Anterior cingulate cortex (tissue), 58 donors: ENCODE measurements at places on chromosomes 4 and X.
A peak's percentile ranks its signal among the peaks of the same experiment; 100 is the strongest.

- DNase-seq, result no peak
Observed at GRCh38 chr4:123121241-123121907, 199.0 kb upstream of the NUDT6 start.

GRCh38 chr4:10589799-10590198 is 94.8 kb downstream of the CLNK start:
- no peak for DNase-seq

DNA sequence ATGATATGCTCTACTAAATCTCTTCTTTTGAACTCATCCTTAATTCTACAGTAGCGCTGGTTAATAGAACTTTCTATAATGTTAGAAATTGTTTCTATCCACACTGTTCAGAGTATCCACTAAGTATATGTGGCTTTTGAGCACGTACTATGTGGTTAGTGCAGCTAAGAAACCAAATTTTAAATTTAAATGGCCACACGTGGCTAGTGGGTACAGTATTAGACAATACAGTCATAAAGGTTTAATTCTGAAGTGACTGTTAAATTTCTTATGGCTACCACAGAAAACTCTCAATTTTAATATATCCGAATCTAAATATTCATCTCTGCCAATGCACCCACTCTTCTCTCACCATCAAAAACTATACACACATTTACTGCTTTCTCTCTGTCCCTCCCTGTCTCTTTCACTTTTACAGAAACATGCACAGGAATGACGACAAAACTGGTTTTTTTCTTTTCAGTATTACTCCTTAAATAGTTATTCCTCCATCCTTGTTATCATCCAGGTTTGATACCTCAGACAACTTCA is 583.9 kb downstream of the KCTD8 start:
- no peak for DNase-seq

- no peak for DNase-seq
Observed at GRCh38 chr4:187666034-187666433, 329.5 kb upstream of the ZFP42 start.

DNA sequence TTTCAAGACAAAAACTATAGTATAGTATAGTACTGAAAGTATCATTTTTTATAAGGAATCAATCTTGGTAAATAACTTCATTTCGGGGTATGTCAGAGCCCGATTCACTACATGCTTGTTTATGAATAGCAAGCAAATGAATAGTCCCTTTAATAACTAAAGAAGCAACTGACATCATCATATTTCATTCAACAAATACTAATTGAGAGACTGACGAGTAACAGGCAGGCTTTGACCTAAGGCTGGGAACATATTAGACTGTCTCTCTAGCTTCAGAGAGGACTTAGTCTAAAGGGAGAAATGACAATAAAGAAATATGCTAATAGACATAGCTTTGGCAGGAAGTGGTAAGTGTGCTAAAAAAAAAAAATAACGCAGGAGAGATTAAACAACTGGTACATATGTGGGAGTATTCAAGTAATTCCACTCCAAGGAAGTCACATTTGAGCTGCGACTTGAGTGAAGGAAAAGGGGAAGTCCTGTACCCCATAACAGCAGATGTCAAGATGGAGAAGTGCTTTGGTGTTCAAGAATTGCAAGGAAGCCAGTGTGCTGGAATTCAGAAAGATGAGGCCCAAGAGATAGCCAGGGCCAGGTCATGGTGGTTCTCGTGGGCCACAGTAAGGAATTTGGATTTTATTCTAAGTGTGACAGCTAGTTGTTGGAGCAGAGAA is 284.9 kb downstream of the FBXO8 start:
- DNase-seq, result no peak

GRCh38 chr4:162853788-162854187 is 312.9 kb downstream of the NAF1 start:
- DNase-seq, result no peak

DNA sequence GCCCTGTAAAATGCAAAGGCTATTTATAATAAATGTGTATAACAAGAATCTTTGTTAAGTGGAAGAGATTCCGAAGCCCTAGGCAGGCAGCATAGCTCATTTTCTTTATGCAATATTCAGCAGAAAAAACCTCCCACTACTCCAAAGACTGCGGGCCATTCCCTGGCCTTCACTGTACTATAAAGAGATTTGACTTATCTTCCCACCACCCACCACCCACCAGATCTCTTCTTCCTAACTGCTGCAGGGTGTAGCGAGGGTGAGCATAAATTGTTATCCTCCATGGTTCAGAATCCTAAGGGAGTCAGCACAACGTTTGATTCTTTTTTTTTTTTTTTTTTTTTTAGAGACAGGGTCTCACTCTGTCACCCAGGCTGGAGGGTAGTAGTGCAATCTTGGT is 114.8 kb downstream of the NSUN7 start:
- DNase-seq, result no peak

- DNase-seq, result no peak
Observed at GRCh38 chr4:10083861-10084641, 32.5 kb downstream of the WDR1 start.

DNA sequence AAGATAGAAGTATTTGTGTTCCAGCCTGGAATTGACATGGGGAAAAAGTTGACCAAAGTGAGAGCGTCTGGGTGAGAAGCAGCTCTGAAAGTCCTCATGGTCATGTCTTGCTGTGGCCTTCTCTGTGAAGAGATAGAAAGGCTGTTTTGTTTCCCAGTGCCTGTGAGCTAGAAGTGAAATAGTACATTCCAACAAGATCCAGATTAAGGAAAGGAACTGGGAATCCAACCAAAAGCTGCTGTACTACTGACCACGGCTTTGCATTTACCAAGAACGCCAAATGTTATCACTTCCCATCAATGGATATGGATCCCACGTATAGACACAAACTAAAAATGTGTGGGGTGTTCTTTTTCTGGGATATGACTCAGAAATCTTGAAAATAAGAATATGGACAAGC is 51.2 kb downstream of the TENM3 start:
- DNase-seq, result no peak

DNA sequence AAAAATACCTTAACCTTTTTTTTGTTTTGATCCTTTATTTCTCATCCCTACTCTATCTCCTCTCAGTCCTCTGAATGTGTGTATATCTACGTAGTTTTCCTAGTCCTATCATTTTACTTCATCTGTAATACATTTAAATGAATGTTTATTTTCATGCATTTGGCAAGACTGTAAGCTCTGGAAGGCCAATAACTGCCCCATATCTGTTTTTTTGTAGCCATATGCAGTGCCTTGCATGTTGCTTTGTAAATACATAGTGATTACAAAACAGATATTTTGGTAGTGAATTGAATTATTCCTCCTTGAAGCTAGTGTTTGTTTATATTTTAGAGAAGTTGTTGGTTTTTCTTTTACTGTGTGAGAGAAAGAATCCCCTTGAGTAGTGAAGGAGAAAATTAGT is 450.2 kb downstream of the PCDH18 start:
- DNase-seq, result no peak

DNA sequence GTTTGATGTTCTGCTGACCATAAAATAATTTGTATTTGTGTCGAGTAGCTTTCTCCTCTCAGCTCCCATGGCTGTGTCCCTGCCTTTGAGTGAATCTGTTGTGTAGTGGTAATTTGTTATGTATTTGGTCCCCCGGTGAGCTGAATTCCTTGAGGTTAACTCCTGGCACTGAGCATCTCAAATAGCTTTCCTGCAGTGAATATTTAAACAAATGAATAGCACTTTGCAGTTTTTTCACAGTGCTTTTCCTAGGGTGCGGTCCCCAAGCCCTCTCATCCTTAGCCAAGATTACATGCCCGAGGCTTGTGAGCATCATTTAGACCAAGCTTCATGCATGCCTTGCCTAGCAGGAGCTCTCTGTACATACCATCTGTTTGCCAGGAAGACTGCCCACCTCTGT is 74.2 kb downstream of the CLDN34 start:
- no peak for DNase-seq

DNA sequence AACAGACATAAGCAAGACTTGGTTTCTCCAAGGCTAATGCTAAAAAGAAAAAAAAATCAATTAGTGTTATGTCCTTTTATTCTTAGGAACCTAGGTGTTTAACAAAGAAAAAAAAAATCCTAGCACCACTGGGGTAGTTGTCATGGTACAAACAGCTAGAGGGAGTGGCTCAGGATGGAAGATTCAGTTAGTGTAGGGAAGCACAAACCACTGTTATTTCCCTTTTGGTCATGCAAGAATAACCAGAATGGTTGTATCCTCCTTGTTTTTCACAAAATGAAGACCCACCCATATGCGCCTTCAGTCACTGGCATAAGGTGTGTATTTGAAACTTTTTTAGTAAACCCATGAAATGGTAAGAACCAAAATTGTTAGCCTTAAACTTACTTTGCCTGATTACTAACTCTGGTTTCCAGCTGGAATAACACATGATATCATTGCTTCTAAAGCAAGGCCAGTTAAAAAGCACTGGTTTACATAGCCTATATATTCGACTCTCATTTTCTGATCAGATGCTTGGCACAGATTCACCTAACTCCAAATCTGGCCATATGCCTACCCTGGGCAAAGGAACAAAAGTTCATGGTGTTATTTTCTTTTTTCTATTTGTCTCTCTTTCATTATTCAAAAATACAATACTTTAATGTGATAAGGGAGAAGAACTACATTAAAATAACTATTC is 132.6 kb downstream of the SCFD2 start:
- DNase-seq, result no peak

DNA sequence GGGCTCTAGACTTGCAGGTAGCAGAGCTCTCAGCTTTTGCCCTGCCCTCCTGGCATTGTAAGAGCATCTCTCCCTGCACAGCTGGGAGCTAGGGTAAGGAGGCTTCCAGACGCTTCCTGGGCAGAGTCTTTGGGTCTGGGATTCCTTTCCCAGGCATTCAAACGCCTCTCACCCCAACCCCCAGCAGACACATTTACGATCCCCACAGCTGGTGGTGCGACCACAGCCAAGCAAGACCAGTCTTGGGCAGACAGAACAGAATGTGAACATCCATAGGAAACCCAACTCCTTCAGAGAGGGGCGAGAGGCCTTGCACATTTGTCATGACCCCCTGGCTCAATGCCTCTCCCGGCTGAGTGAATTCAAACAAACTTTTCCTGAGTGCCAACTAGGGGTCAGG is 38.1 kb upstream of the CD99L2 start:
- DNase-seq, result no peak

DNA sequence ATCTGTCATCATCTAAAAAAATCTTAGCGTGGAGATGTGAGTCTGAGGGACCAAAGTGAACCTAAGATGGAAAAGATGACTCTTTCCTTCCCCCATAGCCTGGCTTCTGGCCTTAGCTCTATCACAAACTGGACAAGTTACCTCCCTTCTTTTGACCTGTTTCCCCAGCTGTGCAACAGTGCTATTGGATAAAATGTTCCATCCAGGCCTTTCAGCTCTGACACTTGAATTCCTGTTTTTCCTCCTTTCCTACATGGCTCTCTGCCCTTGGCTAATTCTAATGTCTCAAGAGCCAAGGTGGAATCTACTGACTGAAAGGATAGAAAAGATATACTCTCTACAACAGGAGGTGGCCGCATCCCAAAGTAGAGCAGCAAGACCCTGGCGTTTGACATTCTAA is 84.5 kb upstream of the ARHGEF9 start:
- DNase-seq, result no peak

- peak; percentile 2 for DNase-seq
Observed at GRCh38 chrX:136146614-136147314, 569 bp upstream of the FHL1 start.

- DNase-seq, result no peak
Observed at GRCh38 chrX:68920561-68920960, 91.7 kb downstream of the EFNB1 start.

- no peak for DNase-seq
Observed at GRCh38 chr4:110501826-110502225, 25.9 kb downstream of the ENPEP start.

GRCh38 chr4:3269991-3270611 is 21.1 kb downstream of the MSANTD1 start:
- DNase-seq, result no peak

DNA sequence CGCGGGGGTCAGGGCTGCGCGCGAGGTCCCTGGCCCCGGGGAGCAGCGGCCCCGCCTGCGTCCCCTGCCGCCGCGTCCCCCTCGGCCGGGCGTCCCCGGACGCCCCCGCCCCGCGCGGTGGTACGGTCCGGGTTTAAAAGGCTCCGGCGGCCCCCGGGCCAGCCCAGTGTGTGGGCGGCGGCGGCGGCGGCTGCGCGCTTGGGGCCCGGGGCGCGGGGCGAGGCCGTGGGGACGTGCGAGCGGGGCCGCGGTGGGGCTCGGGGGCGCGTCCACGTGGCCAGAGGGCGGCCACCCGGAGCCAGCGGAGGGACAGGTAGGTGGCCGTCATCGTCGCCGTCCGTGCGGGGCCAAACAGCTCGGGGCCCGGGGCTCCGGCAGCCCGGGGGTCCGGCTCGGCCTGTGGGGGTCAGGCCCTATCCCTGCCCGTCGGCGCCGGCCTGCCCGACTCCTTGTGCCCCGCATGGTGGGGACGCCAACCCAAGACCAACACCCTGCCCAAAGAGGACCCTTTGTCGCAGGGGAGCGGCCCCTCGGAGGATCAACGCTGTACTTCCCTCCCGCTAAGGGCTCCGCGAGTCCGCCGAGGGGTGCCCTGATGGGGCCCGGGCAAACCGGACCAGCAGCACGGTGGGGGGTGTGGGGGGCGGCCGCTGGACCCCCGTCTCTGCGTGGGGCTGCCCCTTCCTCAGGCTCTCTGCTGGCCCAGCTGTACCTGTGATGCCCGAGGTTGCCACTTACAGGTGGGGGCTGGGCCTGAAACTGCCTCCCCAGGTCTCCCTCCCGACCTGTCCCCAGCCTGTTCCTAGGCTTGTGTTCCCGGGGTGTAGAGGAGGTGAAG is at the start of gene PLXNA3:
PLXNA3 (plus strand) TSS at position 166 of the 838 bp plus-strand sequence. CDS start 1,903 bp downstream, outside the sequence.
- no peak for DNase-seq

DNA sequence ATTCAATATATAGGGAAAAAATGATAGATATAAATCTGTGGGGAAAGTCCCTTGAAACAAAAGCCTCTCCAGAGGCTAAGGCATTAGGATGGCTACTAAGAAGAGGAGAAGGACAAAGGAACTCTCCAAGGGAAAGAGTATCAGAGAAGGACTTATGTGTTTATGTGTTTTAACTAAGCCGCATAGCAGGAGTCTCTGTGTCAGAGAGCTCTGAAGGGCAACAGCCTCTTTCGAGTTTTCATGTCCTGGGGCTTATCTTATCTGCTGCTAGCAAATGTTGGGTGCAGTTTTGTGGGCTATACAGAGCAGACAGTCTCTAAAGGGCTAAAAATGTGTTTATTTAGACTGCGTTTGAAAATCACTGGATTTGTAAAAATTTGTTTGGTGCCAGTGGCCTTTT is 1145.6 kb upstream of the DIAPH2 start:
- DNase-seq, result no peak

DNA sequence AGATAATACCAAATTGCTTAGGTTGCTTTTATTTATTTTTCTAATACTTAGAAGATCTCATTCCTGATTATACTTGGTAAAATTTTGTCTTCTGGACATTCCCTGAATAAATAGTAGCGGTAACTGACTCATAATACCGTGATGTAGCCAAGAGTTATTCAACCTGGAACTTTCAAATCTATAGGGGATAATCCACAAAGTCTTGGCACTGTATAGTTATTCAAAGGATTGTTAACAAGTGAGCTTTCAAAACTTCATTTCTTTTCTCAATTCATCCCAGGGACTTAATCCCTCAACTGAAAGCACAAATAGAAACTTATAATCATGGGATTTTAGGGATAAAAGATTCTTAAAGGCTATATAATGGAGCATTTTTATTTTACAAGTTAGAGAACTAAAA is 1383.3 kb downstream of the FAM133A start:
- no peak for DNase-seq

- no peak for DNase-seq
Observed at GRCh38 chr4:37999000-37999716, 39.0 kb downstream of the PTTG2 start.

- no peak for DNase-seq
Observed at GRCh38 chrX:69128588-69128987, 36.7 kb downstream of the PJA1 start.

- no peak for DNase-seq
Observed at GRCh38 chr4:6017030-6017429, 1.2 kb downstream of the C4orf50 start.
